ENCODE measurements at places on chromosomes 1 and 21.

DNA sequence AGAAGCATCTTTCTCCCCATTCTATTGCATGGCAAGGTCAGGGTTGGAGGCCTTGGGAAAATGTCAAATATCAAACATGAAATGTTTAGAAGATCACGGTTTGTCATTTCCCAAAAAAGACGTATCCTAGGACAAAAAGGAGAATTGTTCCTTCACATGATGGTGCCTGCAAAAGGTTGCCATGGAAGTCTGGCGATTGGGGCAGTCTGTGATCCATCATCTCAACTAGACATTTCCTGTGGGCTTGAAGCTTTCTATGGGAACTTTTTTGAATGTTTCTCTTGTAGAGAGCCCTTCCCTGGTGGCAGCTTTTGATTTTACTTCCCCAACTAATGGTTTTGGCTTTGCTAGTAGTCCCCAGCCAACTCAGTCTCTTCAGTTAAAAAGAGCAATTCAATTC lies 106.3 kb downstream of the TGFB2 start:
- no peak for DNase-seq

DNA sequence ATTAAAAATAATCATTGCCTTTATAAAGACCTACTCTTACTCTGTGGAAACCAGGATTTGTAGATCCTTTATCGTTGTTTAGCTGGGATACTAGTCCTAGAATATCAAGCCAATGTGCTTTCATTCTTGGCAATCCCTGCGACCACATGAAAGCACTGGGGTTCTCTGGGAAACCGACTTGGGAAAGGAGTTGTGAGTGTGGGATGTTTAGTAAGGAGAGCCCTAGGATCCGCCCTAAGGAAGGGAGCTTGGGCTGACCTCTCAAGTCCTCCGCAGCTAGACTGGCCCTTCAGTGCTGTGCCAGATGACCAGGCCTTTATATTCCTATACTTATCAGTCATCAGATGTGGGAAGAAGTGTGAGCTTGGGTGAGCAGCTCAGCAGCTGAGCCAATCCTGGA lies 5.2 kb upstream of the KRTAP19-8 start:
- no peak for DNase-seq

GRCh38 chr21:20943561-20943997 lies 54.6 kb upstream of the NCAM2 start:
- DNase-seq = no peak

DNA sequence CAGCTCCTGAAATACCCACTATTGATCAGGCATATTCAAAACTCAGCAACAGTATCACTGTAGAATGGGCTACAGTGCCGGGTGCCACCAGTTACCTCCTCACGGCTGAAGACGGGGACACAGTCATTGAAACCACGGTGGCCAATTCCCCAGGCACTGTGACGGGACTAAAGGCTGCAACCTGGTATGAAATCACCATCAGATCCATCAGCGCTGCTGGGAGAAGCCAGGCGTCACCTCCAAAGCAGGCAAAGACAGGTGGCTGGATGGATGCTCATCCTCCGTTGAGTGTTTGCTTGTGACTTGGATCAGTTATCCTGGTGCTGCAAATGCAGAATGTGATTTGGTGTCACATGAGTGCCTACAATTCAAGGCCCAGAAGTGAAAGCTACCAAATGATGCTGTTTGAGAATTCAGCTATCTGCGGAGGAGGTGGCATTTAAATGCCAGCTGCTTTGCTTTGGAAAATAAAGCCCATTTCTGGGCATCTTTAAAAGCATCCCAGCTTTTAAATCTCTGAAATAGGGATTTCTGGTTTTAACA lies 5.1 kb downstream of the FNDC7 start:
- DNase-seq = no peak

DNA sequence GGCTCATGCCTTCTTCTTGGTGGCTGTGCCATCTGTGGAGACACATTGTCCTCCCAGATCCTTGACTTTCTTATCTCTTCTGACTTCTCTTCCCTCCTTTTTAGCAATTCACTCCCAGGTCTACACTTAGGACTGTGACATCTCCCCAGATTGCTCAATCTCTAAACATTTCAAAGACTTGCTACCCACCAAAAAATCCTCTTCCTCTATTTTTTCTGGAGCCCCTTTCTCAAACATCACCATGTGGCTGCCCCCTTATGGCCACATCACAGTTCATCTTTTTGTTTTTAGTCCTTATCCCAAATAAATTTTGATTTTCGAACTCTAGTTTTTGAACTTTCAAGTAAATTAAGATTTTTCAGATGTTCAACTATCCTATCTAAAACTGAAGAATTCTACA lies 148.6 kb upstream of the HOOK1 start:
- DNase-seq = no peak

GRCh38 chr21:15135867-15136629 lies 71.2 kb upstream of the NRIP1 start:
- no peak for DNase-seq

DNA sequence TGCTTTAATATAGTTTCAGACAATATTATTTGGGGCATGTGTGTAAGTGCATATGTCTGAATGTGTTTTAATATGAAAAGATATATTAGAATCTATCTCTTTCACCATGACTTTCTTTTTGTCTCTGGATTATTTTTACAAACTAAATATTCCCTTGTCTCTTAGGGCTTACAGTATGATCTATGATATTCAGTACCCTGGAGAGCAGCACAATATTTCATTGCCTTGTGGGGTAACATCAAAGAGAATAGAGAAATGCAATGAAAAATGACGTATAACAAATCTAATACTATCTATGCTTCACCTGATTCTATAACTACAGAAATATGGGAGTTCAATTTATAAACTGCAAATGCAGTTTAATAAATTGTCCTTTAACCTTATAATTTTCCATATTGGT lies 2084.5 kb downstream of the MRPL39 start:
- DNase-seq = no peak

- no peak for DNase-seq
These were observed 8.4 kb downstream of the LRP8 start for GRCh38 chr1:53319296-53320101.
